NCI-H2029 treated with DMSO at 0.1 percent for 48 hours (cell line): ENCODE measurements at places on chromosomes 16 and 17.

DNA sequence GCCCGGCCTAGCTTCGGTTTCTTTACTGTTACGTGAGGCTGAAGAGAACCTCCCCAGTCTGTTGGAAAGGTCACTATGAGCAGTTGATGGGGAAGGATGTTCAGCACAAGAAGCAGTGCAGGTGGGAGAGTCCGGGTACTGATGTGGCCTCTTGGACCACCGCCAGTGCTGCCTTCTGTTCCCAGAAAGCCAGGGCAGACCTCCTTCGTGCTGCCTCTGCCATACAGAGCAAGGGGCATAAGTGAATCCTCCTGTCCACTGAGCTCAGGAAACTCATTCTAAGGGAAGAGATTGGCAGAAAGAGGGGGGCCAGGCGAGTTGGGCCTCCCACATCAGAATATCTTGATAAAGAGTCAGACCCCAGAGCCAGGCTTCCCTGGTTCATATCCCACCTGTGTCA lies 3.7 kb downstream of the PPP4C start:
- no peak for DNase-seq

- DNase-seq = no peak
Measured at GRCh38 chr16:17103216-17103615, 367.5 kb downstream of the XYLT1 start.

DNA sequence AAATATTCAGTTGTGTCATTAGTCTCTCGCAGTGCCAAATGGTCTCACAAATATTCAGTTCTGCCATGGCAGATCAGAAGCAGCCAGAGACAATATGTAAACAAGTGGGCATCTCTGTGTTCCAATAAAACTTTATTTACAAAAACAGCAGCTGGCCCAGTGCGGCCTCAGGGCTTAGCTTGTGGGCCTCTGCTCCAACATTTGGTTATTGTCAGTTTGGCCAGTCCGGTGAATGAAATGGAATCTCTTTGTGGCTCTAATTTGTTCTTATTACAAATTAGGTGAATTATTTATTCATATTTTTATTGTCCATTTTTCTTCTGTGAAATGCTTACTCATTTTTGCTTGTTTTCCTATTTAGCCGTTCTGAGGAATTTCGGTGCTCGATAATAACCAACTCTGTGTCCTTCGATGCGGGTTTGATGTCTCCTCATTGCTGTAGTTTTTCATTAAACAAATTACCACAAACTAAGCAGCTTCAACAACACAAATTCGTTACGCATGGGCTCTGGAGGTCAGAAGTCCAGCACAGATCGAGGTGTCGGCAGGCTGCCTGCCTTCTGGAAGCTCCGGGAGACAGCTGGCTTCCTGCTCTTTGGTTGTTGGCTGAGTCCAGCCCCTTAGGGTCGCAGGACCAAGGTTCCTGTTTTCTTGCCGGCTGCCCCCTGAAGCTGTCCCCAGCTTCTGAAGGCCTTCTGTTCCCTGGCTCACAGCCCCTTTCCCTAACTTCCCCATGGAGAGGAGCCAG lies 4.1 kb upstream of the SLC38A10 start:
- DNase-seq = no peak

GRCh38 chr17:1323336-1323735 lies 43.9 kb downstream of the TRARG1 start:
- no peak for DNase-seq
